ENCODE measurements at places on chromosomes 7 and 10. TPM values are rescaled to one million over a fixed set of nuclear protein-coding genes. Genes with fewer than 3 reads are reported as not detected.

DNA sequence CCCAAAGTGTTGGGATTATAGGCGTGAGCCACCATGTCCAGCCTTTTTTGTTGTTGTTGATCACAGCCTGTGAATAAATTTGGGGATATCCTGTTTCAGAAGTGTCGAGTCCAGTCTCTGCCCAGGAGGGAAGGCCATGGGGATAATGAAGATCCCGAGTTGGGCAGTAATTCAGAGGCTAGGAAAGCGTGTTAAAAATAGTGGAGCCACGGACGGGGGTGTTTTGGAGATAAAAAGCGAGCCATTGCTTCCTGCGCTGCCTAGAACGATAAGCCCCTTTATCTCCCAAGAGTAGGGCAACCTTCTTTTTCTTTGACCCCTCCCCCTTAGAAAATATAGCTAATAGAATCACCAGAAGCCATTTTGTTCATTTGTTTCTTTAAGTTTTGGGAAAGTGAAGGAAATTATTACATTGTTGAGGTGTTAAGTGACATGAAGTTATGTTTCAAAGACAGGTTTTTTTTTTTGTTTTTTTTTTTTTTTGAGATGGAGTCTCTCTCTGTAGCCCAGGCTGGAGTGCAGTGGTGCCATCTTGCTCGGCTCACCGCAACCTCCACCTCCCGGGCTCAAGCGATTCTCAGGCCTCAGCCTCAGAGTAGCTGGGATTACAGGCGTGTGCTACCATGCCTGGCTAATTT is 43.3 kb downstream of the IL15RA start:
- no peak for DNase-seq
- H3K27ac ChIP-seq, result no peak overlapping the region
- no peaks in the 10 kb centered on the region for H3K27me3 ChIP-seq

DNA sequence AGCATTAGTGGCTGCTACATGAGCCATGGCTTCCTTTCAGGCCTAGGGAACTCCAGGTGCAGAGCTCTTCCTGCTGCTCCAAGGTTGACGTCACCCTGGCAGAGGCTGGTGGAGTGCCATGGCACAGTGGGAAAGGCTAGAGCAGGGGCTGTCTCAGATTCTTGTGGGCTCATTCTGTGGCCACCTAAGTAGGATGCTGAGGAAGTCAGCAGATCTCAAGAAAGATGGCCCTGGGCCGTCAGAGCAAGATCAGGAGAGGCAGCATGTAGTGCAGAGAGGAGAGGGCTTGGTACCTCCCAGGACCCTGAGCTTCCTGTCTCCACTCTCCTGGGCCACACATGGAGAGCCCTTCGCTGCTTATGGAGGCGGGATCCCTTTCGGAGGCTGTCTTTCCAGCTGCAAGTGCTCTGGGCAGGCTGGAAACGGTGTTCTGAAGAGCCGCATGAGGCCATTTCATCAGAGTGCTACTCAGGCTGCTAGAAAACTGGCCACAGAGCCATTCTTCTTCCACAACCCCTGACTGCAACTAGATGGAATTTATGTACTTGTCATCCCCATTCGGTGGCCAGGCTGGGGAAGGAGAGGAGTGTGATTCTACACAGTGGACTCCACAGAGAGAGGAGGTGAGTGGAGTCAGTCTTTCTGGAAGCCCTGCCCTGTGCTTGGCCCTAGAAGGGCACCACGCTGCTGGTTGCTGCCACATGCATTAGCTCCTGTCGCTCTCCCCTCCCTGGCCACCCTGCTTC is 304.2 kb downstream of the RPS24 start:
- no peak overlapping the region for H3K4me3 ChIP-seq
- peak; percentile 57 for DNase-seq
- no peaks in the 10 kb centered on the region for H3K27me3 ChIP-seq
- H3K36me3 ChIP-seq, result no peaks in the 10 kb centered on the region
- no peak overlapping the region for H3K27ac ChIP-seq
- H3K4me1 ChIP-seq, result no peaks in the 10 kb centered on the region

DNA sequence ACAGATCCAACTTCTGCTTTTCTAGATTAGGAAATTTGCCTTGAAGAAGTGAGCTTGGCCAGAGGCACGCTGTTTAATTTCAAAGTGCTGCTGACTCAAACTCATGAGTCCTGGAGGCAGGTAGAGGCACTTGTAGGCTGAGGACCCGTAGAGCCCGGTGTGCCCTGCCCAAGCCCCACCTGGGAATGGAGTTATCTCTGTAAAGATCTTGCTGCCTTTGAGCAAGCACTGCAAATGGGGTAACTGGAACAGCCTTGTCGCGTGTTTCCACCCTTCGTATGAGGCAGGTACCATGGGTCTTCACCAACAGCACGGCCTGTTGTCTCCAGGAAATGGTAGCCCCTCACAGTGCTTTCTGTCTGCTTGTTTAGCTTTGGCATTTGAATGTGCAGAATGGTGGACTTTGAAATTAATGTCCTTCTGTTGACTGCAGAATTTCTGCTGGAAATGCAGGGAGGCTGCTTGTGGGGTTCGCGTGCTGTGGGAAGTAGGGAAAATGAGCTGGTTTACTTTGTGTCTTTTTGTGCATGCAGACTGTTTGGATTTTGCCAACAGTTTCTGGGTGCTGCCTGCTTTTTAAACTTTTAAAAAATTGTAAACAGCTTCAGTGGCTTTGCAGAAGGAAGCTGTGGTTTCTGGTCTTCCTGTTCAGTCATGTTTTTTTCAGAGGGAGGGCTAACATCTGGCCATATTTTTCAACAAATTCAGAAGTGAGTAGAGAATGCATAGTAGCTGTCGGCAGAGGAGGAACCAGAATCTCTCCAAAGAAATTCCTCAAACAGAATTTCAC is 27.2 kb downstream of the CCM2 start:
- no peaks in the 10 kb centered on the region for H3K4me1 ChIP-seq
- H3K4me3 ChIP-seq, result no peak overlapping the region
- no peaks in the 10 kb centered on the region for H3K27me3 ChIP-seq
- no peak for DNase-seq

DNA sequence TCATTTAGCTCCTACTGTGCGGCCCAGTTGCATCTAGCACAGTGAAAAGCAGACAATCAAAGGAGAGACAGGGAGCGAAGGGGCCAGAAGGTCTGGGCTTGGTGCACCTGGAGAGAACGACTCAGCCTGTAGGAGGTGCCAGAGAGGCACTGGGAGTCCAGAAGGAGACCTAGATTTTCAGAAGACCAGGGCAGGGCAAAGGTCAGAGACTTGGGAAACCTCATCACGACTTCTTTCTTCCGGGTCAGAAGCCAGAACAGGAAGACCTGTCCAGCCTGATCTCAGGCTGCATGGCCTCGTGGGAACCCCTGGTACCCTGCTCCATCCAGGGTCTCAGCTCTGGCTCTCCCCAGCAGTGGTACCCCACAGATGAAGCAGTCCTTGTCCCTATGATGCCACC is 5.2 kb downstream of the AGAP3 start:
- no peak for DNase-seq
- peaks cover 4% of the 10 kb centered on the region for H3K4me1 ChIP-seq

- no peak for DNase-seq
- H3K36me3 ChIP-seq, result no peaks in the 10 kb centered on the region
- no peak overlapping the region for H3K4me3 ChIP-seq
- H3K27ac ChIP-seq, result no peak overlapping the region
- no peaks in the 10 kb centered on the region for H3K4me1 ChIP-seq
Measured at GRCh38 chr7:36749282-36749960, 25.1 kb upstream of the AOAH start.

- no peak overlapping the region for H3K4me3 ChIP-seq
- H3K4me1 ChIP-seq, result no peaks in the 10 kb centered on the region
- H3K36me3 ChIP-seq, result no peaks in the 10 kb centered on the region
- H3K27me3 ChIP-seq, result no peaks in the 10 kb centered on the region
Measured at GRCh38 chr10:131689016-131689415, 211.8 kb upstream of the PPP2R2D start.

TSPAN14 gene
- total RNA-seq, result 34.7 TPM

DNA sequence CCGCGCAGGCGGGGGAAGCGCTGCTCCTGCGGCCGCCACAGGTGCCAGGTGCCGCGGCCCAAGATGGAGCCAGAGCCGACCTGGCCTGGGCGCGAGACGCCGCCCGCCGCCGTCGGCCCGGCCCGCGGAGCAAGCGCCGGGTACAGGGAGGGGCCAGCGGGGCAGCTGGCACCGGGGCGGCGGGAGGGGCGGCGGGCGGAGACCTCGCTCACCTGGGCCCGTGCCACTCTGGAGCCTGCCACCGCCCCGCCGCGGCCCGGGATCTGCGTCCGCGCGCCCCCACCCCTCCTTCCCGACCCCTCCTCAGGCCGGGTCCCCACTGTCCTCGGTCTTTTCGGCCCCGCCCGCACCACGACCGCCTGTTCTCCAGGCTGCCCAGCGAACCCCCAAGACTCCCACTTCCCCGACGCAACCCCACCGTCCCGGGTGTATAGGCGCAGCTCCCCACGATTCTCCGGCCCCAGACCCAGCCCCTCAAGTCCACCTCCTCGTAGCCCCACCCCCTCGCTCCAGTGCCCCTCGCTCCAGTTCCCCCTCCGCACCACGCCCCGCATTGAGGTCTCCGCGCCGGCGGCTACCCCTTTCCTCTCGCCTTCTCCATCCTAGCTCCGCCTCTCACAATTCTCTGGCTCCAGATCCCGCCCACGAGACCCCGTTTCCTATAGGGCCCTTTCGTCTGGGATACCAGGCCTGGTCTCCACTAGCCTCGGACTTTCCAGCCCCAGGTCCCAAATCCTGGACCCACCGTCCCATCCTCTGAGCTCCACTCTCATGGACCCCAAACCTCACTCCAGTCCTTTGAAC is at the start of gene GPRIN2:
TSS of gene GPRIN2 (minus strand) at position 144 of the 804 bp plus-strand sequence. CDS start 5,922 bp downstream, outside the sequence.
- peak within 1 kb of the TSS; percentile 39 for H3K4me3 ChIP-seq
- no peak within 1 kb of the TSS for H3K27ac ChIP-seq
- no peak for DNase-seq
- peaks cover 19% of the 10 kb centered on the region for H3K27me3 ChIP-seq
- H3K4me1 ChIP-seq, result peaks cover 14% of the 10 kb centered on the region
- no peaks in the 10 kb centered on the region for H3K36me3 ChIP-seq

DNA sequence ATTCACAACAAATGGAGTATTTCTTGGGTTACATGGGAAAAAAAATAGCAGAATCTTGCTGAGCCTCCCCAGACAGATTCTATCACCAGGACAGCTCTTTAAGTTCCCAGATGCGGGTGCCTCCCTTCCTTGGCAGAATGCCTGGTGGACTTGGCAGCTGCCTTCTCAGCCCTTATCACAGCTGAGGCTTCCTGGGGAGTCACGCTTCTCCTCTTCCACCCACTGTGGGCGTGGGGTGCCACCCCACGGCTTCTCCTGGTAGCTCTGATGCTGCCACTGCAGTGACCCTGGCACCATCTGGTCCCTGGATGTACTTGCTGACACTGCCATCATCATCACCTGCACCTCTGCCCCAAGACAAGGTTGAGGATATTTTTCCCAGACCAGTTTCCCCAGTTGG is 16.2 kb upstream of the NME8 start:
- H3K27ac ChIP-seq, result no peak overlapping the region
- no peaks in the 10 kb centered on the region for H3K27me3 ChIP-seq
- H3K36me3 ChIP-seq, result no peaks in the 10 kb centered on the region
- DNase-seq, result peak; percentile 82
- H3K4me3 ChIP-seq, result no peak overlapping the region

SEC23IP gene
- total RNA-seq, result 14.5 TPM

GRCh38 chr10:11642566-11642965 is 31.1 kb upstream of the USP6NL start:
- no peaks in the 10 kb centered on the region for H3K4me1 ChIP-seq
- no peak overlapping the region for H3K4me3 ChIP-seq
- no peak for DNase-seq

SSC4D gene
- 0.37 TPM for total RNA-seq

- H3K27me3 ChIP-seq, result no peaks in the 10 kb centered on the region
- H3K27ac ChIP-seq, result no peak overlapping the region
- H3K4me1 ChIP-seq, result no peaks in the 10 kb centered on the region
- H3K4me3 ChIP-seq, result no peak overlapping the region
- H3K36me3 ChIP-seq, result no peaks in the 10 kb centered on the region
Measured at GRCh38 chr10:64444163-64444562, 923.0 kb downstream of the REEP3 start.

GRCh38 chr10:79168210-79168609 is 99.4 kb downstream of the ZMIZ1 start:
- no peak overlapping the region for H3K4me3 ChIP-seq
- no peaks in the 10 kb centered on the region for H3K27me3 ChIP-seq
- DNase-seq, result no peak
- peaks cover 77% of the 10 kb centered on the region for H3K4me1 ChIP-seq
- peaks cover 37% of the 10 kb centered on the region for H3K36me3 ChIP-seq
- peak overlapping the region; percentile 79 for H3K27ac ChIP-seq

DNA sequence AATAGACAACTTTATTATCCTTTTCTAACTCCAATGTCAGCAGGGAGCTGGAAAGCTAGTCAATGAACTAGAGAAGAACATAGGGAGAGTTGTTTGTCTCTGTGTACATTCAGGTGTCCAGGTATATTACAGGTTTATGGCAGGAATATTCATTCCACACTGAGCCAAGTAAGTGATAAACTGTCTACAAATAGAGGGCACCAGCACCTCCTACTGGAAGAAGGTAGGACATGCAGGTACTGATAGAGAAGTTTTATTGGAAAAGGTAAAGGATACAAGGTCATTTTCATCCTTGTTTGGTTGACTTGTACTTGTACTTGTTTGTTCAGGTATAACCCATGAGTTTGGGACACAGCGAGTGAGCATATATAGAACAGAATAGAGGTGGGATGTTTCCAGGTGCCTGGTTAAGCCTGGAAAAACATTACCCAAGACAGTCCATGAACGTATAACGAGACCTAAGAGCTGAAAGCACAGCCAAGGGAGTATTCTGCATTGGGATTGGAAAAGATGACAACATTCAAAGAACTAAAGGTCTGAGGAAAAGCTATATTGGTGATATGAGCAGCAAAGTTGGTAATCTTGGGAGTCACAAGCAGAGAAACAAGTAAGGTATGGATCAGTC is 61.4 kb upstream of the PPP1R3C start:
- no peak overlapping the region for H3K27ac ChIP-seq
- no peaks in the 10 kb centered on the region for H3K27me3 ChIP-seq
- no peaks in the 10 kb centered on the region for H3K4me1 ChIP-seq
- H3K4me3 ChIP-seq, result no peak overlapping the region
- no peak for DNase-seq

- DNase-seq, result no peak
- no peak overlapping the region for H3K27ac ChIP-seq
- H3K4me3 ChIP-seq, result no peak overlapping the region
- no peaks in the 10 kb centered on the region for H3K27me3 ChIP-seq
- peaks cover 41% of the 10 kb centered on the region for H3K4me1 ChIP-seq
Measured at GRCh38 chr10:77902159-77902558, 24.4 kb downstream of the DLG5 start.

PAPSS2 gene
- total RNA-seq, result 13.4 TPM

DNA sequence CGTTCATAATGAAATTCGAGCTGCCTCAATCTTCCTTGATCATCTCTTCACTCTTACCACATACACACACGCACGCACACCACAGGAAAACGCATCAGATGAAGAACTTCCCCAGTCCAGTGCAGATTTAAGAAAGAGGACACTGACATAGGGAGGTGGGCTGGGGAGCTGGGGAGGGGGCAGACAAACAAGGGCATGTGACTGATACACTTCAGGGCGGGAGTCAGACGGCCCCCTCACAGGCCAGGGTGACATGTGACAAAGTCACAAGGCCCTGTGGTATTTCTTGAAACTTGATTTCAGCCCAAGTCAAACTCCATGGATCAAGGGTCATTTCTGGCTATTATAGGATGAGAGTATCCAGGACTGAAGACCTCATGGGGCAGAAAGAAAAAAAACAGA is 82.6 kb downstream of the KCNMA1 start:
- H3K4me1 ChIP-seq, result no peaks in the 10 kb centered on the region
- H3K27ac ChIP-seq, result peak overlapping the region; percentile 11
- no peaks in the 10 kb centered on the region for H3K36me3 ChIP-seq
- no peaks in the 10 kb centered on the region for H3K27me3 ChIP-seq

SCART1 gene
- 0.22 TPM for total RNA-seq

MMP21 gene
- 0.67 TPM for total RNA-seq

SEPTIN14 gene
- total RNA-seq, result not detected

- no peak overlapping the region for H3K4me3 ChIP-seq
- H3K27me3 ChIP-seq, result no peaks in the 10 kb centered on the region
- peak; percentile 53 for DNase-seq
- no peaks in the 10 kb centered on the region for H3K4me1 ChIP-seq
Measured at GRCh38 chr10:130958981-130959751, 352.4 kb downstream of the TCERG1L start.

All from right atrium auricular region (tissue), 2 donors.